CD4-positive, alpha-beta memory T cell (primary cell): ENCODE measurements at places on chromosomes 1 and 21. TPM values are rescaled to one million over a fixed set of nuclear protein-coding genes. Genes with fewer than 3 reads are reported as not detected.

Gene COL6A1
- 0.87 TPM for polyA plus RNA-seq

Gene IQGAP3
- polyA plus RNA-seq = not detected

Gene OR2AK2
- polyA plus RNA-seq = not detected

GRCh38 chr1:227938911-227939790, 8.6 kb downstream of the WNT9A start:
- H3K27ac ChIP-seq = no peak overlapping the region
- no peak overlapping the region for H3K4me3 ChIP-seq
- peak; percentile 12 for DNase-seq
- H3K36me3 ChIP-seq = no peaks in the 10 kb centered on the region
- no peaks in the 10 kb centered on the region for H3K4me1 ChIP-seq

DNA sequence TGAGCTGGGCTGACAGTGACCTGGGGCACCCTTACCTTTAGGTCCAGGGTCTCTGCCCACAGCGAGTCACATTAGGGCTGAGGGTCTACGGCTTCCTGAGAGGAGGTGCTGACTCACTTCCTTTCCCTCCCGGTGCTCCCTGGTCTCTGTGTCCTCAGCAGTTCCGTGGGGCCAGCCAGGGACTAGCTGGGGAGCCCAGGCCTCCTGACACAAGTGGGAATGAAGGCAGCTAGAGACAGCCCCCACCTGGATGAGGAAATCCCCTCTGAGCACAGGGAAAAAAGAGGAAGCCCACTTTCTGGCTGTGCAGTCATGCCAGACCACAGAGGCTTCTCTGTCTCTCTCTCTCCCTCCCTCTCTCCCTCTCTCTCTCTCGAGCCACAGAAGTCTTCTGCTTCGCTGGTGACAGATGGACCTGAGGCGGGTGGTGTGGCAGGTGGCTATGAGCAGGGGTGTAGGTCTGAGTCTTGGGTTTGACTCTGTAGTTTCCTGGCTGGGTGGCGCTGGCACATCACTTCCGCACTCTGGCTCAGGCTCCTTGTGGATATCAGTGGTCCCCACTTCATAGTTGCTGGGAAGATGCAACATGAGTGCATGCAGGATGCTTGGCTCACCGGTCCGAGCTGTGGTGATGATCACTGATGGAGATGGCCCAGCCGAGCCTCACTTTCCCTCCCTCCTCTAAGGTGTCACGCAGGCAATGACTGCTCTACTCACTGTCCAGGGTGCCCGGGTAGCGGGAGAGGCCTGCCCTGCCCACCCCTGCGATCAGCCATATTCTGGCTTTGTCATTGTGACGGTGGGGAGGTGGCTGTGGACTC, 3.5 kb downstream of the SLC66A1 start:
- H3K4me1 ChIP-seq = peaks cover 32% of the 10 kb centered on the region
- no peak overlapping the region for H3K4me3 ChIP-seq
- no peak overlapping the region for H3K27ac ChIP-seq
- no peaks in the 10 kb centered on the region for H3K36me3 ChIP-seq
- no peaks in the 10 kb centered on the region for H3K27me3 ChIP-seq

Gene AUNIP
- not detected for polyA plus RNA-seq

- H3K27me3 ChIP-seq = no peaks in the 10 kb centered on the region
- no peak overlapping the region for H3K4me3 ChIP-seq
- H3K27ac ChIP-seq = no peak overlapping the region
Observed at GRCh38 chr1:151336556-151336955, 9.3 kb upstream of the PI4KB start.

Gene NCF2
- polyA plus RNA-seq = 2.0 TPM

- H3K27ac ChIP-seq = no peak overlapping the region
- H3K4me3 ChIP-seq = no peak overlapping the region
- no peak for DNase-seq
- H3K27me3 ChIP-seq = no peaks in the 10 kb centered on the region
- no peaks in the 10 kb centered on the region for H3K36me3 ChIP-seq
Observed at GRCh38 chr1:203544978-203545816, 51.2 kb downstream of the OPTC start.

Gene GREM2
- 2.1 TPM for polyA plus RNA-seq

Gene CYP4A22
- not detected for polyA plus RNA-seq

Gene AADACL4
- not detected for polyA plus RNA-seq

DNA sequence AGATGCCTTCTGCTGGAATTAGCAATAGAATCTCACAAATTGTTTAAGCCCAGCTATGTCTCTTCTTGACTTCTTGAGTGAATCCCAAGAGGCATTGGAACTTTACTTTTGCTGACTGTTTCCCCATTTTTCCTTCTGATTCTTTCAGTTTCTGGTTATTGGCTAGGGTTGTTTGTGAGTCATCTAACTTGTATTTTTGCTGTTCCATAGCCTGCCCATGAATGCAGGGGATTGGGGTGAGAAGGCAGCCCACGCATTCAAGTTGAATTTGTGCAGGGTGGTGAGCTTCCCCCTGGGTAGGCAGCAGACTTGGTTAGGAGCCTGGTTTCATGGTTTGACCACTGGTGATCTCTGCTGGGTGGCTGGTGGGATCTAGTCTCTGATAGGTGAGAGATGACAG, 10.4 kb upstream of the KLF17 start:
- no peak overlapping the region for H3K27ac ChIP-seq
- H3K4me3 ChIP-seq = no peak overlapping the region
- no peaks in the 10 kb centered on the region for H3K36me3 ChIP-seq
- H3K27me3 ChIP-seq = no peaks in the 10 kb centered on the region
- DNase-seq = no peak

- no peaks in the 10 kb centered on the region for H3K4me1 ChIP-seq
- no peak for DNase-seq
- H3K4me3 ChIP-seq = no peak overlapping the region
- H3K27me3 ChIP-seq = no peaks in the 10 kb centered on the region
- H3K36me3 ChIP-seq = no peaks in the 10 kb centered on the region
Observed at GRCh38 chr1:63833363-63834119, 59.7 kb downstream of the ROR1 start.

DNA sequence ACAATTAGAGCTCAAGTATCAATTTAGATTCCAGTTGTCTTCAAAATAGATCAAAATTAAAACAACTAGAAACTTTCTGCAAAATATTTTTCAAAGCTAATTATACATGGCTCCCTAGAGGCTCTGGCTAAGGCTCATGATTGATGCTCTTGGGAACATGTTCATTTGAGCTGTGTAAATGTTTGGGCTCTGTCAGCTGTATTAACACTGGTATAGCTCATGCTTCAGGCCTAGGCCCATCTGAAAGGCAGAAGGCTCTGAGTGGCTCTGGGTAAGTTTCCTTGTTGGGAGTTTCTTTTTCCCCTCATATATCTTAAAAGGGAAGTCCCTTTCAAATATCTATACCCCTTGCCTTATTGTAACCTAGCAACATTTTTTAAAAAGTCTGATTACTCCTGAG, 81.3 kb downstream of the UROD start:
- H3K4me1 ChIP-seq = no peaks in the 10 kb centered on the region
- H3K4me3 ChIP-seq = no peak overlapping the region
- H3K27ac ChIP-seq = no peak overlapping the region

GRCh38 chr1:206030714-206031113, 7.0 kb upstream of the CTSE start:
- no peak overlapping the region for H3K4me3 ChIP-seq
- H3K27ac ChIP-seq = no peak overlapping the region
- H3K27me3 ChIP-seq = no peaks in the 10 kb centered on the region
- DNase-seq = peak; percentile 65
- H3K36me3 ChIP-seq = no peaks in the 10 kb centered on the region

- H3K4me3 ChIP-seq = no peak overlapping the region
- H3K27me3 ChIP-seq = no peaks in the 10 kb centered on the region
- H3K4me1 ChIP-seq = no peaks in the 10 kb centered on the region
- no peak for DNase-seq
- H3K27ac ChIP-seq = no peak overlapping the region
- no peaks in the 10 kb centered on the region for H3K36me3 ChIP-seq
Observed at GRCh38 chr1:41842993-41843755, 75.5 kb downstream of the HIVEP3 start.

DNA sequence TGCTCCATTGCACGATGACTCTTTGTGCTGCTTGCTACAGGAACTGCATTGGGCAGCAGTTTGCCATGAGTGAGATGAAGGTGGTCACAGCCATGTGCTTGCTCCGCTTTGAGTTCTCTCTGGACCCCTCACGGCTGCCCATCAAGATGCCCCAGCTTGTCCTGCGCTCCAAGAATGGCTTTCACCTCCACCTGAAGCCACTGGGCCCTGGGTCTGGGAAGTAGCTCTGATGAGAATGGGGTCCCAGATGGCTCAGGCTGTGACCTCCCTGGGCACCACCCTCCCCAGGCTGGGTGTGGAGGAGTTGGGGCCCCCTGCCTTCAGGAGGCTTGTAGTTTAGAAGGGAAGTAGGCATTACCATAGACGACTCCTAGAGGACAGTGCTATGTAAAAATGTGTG, 19.7 kb downstream of the CYP4B1 start:
- no peak overlapping the region for H3K27ac ChIP-seq
- H3K36me3 ChIP-seq = no peaks in the 10 kb centered on the region

DNA sequence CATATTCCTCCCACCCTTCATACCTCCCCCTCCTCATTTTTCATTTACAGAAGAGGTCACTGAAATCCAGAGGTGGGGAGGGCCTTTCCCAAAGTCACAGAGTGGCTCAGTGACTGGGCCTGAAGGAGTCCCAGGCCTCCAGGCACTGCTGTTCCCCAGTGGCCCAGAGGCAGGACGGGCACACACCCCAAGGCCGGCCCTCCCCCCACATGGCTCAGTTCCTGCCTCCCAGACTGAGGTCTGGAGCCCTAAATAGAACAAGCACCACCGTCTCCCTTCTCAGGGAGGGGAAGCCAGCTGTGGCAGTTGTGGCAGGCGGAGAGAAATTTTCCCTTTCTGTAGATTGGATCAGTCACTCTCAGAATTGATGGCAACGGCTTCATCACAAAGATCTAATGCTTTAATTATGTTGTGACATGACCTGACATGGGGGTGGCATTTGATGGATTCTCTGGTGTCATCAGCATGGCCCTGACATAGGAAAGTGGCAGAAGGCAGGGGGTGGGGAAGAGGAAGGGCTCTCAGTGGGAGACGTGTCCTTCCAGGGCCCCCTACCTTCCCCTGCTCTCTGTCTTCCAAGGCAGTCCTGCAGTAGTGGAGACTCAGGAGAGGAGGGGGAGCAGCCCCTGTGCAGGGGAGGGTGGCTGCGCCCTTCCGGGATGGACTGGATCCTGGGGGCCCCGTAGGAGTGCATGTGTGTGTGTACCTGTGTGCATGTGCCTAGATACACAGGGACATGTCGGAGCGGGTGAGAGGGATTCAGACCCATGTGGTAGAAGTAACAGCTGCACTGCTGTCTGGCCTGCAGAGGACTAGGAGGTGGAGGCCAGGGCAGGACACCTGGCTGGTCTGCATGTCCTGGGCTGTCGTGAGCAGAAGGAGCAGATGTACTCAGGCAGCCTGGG, 41.2 kb upstream of the FOXO6 start:
- no peak overlapping the region for H3K27ac ChIP-seq
- no peaks in the 10 kb centered on the region for H3K4me1 ChIP-seq
- H3K4me3 ChIP-seq = no peak overlapping the region
- DNase-seq = no peak
- H3K36me3 ChIP-seq = no peaks in the 10 kb centered on the region
- H3K27me3 ChIP-seq = no peaks in the 10 kb centered on the region

DNA sequence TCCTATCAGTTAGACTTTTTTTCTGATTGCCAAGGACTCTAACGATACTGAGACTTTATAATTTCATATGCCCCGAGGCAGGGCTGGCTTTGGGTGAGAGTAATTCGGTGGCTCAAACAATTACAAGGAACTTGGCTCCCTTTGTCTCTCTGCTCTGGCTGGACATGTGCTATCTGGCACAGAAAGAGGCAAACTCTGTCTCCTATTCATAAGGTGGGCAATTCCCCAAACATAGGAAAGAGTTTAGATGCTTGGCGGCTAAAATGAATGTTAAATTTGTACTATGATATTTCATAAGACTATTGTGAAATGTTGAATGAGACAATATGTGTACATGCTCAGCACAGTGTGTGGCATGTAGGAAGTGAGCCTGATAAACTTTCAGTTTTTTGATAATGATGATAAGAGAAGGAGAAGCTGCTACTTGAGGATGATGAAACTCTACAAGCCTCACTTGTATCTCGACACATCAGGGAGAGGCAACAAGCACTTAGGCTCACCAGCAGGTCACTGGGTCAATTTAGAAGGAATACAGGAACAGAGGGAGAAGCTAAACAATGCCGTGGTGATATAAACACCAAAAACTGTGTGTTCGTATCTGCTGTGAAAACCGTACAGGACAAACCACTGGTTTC, 12.6 kb upstream of the NTPCR start:
- no peaks in the 10 kb centered on the region for H3K4me1 ChIP-seq
- H3K27ac ChIP-seq = no peak overlapping the region
- H3K4me3 ChIP-seq = no peak overlapping the region
- H3K36me3 ChIP-seq = no peaks in the 10 kb centered on the region
- no peaks in the 10 kb centered on the region for H3K27me3 ChIP-seq
- no peak for DNase-seq
